GM12892 (cell line): ENCODE measurements at places on chromosomes 4 and X.
A peak's percentile ranks its signal among the peaks of the same experiment; 100 is the strongest.

DNA sequence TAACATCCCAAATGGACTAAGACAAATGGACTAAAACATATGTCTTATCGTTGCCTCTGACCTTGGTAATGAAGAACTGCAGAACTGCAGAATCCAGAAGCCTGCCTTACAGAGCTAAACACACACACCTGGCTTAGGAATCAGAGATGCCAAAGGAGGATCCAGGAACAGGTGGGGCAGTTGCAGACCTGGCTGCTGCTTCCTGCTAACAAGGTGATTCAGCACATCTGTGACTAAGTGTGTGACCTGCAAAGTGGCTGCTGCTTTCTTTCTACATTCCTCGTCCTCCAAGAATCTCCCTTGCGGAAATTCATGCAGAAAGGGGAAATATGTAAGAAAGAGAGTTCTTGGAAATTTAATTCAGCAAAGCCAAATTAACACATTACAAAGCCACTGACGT is 96.8 kb upstream of the NLGN4X start:
- DNase-seq: no peak

DNA sequence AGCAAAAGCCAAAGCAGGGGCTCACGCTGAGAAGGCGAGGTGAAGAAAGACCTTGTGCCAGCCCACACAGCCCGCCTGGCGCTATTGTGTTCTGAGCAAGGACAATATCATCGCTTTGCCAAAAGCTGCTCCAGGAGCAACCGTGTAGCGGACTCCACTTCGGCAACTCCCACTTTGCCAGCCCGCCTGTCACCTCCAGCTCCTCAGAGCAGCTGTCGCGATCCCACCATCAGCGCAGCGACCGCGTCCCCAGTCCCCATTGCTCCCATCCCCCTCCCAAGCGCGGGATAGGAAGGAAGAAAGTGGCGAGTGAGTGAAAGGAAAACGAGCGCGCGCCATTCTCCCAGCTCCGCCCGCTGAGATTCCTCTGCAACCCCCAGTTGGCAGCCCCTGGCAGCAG is 759 bp downstream of the ZC4H2 start:
- DNase-seq: no peak

- no peak for DNase-seq
Measured at GRCh38 chr4:80086296-80086695, 13.3 kb upstream of the ANTXR2 start.

- DNase-seq: no peak
Measured at GRCh38 chr4:171622729-171623128, 190.5 kb upstream of the GALNTL6 start.

- no peak for DNase-seq
Measured at GRCh38 chr4:82610041-82610440, 48.3 kb upstream of the TMEM150C start.

GRCh38 chrX:10110984-10111363 is 45.8 kb upstream of the CLCN4 start:
- peak; percentile 47 for DNase-seq

- DNase-seq: no peak
Measured at GRCh38 chrX:148269513-148269912, 230.9 kb upstream of the AFF2 start.

DNA sequence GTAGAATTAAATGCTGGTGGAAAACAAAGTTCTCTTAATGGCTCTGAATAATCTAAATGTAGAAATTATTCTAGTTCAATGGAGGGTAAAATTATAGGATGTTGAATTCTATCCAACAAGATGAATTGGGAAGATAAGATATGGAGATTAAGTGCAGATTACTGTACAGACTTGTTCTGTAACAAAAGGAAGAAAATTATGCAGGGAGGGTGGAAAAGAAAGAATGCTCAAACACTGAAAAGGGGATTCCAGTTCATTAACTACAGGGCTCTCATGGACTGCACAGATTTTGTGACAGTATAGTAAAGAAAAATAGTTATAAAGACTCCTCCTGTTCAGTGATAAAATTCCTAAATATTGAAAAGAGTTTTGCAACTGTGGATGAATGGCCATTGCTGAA is 1794.0 kb upstream of the PCDH7 start:
- no peak for DNase-seq

DNA sequence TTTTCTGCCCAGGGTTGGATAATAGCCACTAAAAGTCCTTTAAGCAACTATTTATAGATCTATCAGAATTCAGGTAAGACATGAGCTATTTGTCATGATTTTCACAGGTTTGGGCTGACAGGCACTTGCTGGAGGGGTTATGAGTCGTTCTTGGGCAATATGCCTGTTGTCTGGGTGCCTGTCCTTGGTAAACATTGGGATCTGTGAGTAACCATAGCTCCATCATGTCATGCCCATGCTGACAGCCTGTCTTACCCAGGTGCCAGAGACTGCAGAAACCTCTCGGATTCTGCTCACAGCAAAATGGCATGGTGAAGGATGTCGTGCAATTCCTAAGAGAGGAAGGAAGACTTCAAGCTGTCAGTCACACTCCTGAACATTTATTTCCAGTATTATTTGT is 116.0 kb upstream of the PUDP start:
- DNase-seq: no peak

DNA sequence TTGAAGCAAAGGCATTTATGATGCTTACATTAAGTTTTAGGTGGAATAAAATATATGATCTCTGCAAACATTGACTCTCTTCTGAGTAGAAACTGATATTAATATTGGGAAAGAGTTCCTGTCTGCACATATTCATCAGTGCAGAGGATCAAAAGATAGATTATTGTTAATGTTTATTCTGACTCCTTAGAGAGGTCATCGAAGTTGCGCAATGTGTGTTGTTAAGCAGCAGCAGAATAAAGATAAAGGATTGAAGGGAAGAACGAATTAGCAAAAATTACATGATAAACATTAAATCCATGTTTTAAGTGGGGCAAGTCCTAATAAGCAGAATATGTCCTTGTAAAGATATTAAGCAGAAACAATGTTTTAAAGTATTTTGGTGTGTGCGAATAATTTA is 72.6 kb upstream of the MBNL3 start:
- DNase-seq: no peak

- DNase-seq: no peak
Measured at GRCh38 chr4:1582227-1582626, 101.9 kb downstream of the FAM53A start.

DNA sequence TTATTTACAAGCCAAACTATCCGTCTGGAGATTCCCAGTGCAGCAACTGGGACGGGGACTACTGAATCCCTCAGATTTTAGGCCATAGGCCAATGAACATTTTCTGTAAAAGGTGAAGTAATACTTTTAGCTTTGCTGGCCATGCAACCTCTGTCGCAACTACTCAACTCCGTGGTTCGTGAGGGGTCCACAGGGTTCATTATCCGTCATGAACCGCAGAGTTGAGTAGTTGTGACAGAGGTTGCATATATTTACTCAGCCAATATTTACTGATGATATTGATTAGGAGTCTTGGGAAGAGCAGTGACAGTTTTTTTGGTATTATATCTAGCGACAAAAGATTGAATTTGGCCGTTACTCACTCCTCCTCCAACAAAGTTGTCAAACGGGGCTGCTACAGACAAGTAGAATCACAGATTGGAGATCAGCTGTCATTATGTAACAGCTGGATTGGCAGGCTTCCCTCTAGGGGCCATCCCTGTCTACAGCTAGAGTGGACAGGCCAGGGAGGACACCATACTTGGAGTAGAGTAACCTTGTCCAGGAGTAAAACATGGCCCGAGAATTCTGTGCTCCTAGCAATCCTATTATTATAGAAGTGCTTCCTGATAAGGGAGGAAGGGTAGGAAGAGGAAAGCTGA is 37.2 kb upstream of the CD38 start:
- no peak for DNase-seq

GRCh38 chr4:93791570-93792195 is 36.9 kb upstream of the ATOH1 start:
- no peak for DNase-seq

DNA sequence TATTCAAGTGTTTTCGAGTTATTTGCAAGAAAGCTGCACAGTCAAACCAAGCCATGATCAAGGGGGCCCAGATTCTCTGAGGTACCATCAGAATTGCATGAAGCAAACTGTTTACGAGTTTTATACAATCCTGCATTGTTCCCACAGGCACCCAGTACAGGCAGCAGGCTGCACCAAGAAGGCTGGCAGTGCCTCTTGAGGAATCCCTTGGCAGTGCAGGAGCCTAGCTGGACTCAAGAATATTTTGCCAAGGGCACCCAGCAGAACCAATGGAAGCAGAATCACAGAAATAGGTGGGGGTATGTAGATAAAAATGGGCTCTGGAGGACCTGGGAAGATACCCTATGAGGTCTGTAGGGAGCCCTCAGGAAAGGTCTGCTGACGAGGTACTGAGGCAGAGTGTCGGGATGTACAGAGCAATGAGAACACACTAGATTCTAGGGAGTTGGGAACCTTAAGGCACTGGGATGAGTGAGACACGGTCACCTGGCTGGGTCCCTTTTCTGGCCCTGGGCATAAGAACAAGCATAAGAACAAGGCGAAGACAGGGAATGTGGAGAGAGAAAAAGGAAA is 2.5 kb upstream of the PLP1 start:
- DNase-seq: no peak
